ENCODE measurements at places on chromosomes 16 and 17.

DNA sequence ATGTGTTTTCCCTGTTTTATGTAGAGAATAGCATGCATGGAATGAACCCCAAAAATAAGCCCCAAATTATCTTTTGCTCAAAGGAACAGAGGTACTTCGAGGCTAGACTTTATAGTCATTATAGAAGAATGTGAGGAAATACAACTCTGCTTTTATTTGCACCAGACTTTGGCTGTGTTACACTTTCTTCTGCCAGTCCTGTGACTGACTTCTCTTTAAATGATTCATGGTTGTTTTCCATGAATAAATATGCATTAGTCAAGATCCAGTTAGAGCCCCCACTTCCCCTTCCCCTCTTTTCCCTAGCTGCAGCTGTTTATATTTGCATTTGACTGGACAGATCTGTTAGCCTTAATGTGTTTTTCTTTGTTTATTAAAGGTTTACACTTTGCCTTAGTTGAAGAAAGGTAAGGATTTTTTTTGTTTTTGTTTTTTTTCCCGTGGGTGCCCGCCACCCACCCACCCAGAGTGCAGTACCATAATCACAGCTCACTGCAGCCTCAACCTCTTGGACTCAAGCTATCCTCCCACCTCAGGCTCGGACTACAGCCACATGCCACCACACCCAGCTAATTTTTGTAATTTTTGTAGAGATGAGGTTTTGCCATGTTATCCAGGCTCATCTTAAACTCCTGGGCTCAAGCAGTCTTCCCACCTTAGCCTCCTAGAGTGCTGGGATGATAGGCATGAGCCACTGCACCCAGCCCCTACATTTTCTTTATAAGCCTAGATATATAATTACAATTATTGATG is 152.6 kb downstream of the CYB561 start:
- no peak for DNase-seq

- no peak for DNase-seq
Observed at GRCh38 chr16:59909262-59909661, 1175.1 kb upstream of the GOT2 start.

DNA sequence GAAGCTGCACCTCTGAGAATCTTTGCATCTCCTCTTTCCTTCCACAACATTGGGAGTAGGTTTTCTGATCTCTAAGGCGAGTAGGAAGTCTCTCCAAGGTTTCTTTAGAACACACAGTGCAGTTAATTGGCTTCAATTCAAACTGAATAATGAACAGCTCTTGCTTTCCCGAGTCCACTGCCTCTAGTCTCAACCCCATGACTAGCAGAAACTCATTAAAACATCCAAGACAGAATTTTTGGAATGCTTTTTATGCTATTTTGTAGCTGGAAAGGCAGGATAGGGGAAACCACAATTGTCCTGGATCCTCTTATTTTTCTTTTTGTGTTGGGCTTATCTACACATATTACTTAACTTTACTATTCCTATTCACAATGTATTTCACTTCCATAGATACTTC is 206.6 kb downstream of the CDH8 start:
- DNase-seq, result no peak

- DNase-seq, result peak; percentile 97
Observed at GRCh38 chr16:19245326-19245925, 40.1 kb upstream of the CLEC19A start.

GRCh38 chr17:48100591-48101011 is 677 bp downstream of the CBX1 start:
- peak; percentile 70 for DNase-seq

GRCh38 chr17:82390860-82391435 is 19.4 kb downstream of the UTS2R start:
- DNase-seq, result no peak

- no peak for DNase-seq
Observed at GRCh38 chr17:50631195-50631907, 3.3 kb upstream of the ABCC3 start.

DNA sequence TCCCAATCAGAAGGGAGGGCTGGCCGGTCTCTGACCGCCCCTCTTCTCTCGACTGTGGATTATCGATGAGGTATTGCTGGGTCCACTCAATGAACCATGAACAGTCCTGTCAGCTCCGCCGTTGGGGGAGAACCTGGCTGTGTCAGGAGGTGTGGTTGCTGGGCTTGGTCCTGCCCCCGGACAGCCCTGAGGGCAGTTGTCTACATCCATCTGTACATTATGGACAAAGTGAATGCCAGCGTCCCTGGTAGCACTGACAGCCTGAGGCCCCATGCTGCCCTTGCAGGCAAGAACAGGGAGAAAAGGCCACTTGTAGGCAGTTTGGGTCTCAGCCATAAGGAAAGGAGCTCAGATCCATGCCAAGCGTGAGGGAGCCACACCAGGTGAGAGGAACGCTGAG is 38.9 kb downstream of the ST3GAL2 start:
- DNase-seq, result no peak

GRCh38 chr16:29675811-29676643 is 3.0 kb upstream of the QPRT start:
- DNase-seq, result no peak

GRCh38 chr17:9763643-9764042 is 27.7 kb downstream of the DHRS7C start:
- no peak for DNase-seq

- no peak for DNase-seq
Observed at GRCh38 chr17:80070375-80071115, 30.8 kb upstream of the GAA start.

DNA sequence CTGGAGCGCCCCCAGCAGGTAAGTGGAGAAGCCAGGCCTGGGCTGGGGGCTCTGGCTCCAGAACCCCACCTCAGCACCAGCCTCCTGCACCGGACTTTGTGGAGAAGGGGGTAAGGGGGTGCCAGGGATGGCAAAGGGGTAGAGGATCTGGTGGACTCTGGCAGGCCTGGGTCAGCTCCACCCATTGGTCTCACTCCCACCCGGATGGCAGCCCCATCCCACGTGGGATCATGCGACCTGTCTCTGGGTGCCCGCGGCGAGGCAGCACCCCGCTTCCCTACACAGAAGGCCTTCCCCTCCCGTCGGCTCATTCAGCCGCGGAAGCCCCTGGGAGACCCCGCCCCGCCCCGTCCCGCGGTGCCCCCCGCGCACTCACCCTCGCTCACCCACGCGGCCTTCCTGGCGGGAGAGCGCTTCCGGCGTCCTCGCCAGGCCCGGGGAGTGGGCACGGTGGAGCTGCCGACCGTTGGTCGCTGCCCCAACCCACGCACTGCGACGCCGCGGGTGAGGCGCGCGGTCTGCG is 498 bp upstream of the PLEKHG4 start:
- no peak for DNase-seq

DNA sequence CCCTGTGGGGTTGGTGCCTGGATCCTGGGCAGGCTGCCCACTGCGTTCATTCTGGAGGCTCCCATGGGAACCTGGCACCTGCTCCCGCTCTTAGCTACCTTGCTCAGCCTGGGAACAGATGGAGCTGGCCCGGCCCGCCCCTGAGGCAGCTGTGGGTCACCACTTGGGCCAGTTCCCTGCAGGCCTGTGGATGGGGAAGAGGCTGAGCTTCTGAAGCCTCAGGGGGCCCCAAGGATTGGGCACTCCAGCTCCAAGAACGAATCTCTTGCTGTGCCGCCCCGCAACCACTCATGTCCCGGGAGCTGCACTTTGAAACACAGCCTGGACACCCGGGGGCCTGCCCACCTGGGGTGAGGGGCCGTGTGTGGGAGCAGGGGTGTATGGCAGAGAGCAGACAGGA is 37.7 kb downstream of the BAHCC1 start:
- DNase-seq, result peak; percentile 96

DNA sequence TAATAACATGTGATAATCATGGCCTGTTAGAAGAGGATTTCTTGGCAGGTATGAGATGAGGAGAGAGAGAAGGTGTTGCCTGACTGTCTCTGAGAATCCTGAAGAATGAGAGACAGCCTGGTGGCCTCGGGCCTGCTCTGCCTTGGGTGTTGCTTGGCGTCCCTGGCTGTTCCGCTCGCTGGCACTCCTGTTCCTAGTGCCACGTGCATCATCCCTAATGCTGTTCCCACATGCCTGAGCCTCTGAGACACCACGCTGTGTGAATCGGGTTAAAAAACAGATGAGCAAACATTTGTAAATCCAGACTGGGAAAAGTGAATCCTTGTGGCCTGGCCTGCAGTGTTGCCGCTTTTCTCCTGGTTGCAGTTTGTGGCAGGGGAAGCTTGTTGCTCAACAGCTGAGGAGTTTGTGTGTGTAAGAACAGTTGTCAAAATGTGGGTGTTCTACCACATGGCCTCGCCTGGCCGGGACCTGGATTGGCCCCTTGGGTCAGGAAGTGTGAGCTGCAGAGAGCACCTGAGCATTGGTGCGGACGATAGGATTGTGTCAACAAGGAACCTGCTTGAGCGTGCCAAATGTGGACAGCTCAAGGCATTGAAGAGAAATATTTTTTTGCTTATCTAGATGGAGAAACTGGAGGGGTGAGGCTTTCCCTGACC is 22.0 kb downstream of the UBN1 start:
- DNase-seq, result no peak

- no peak for DNase-seq
Observed at GRCh38 chr16:14629612-14629918, 495 bp downstream of the PARN start.

GRCh38 chr16:66569827-66570405 is 3.7 kb downstream of the CMTM1 start:
- no peak for DNase-seq

GRCh38 chr16:84448444-84448843 is 56.0 kb downstream of the MEAK7 start:
- no peak for DNase-seq

- peak; percentile 37 for DNase-seq
Observed at GRCh38 chr17:7834542-7834956, 532 bp downstream of the KDM6B start.

DNA sequence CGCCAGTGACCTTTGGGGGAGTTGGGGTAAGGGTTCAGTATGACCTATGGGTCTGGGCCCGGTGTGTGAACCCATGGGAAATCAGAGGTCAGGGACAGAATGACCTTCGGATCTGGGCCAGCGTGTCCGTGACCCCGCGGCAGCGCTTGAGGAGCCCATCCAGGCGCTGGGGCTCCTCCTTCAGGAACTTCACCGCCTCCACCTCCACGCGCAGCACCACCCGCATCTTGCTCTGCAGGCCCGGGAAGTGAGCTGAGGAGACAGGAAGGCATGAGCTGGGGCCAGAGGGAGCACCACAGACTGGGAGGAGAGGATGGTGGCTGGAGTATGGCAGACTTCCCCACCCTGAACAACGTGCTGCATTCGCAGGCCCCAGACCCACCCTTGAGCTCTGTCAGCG is 53.4 kb downstream of the SRCIN1 start:
- no peak for DNase-seq

DNA sequence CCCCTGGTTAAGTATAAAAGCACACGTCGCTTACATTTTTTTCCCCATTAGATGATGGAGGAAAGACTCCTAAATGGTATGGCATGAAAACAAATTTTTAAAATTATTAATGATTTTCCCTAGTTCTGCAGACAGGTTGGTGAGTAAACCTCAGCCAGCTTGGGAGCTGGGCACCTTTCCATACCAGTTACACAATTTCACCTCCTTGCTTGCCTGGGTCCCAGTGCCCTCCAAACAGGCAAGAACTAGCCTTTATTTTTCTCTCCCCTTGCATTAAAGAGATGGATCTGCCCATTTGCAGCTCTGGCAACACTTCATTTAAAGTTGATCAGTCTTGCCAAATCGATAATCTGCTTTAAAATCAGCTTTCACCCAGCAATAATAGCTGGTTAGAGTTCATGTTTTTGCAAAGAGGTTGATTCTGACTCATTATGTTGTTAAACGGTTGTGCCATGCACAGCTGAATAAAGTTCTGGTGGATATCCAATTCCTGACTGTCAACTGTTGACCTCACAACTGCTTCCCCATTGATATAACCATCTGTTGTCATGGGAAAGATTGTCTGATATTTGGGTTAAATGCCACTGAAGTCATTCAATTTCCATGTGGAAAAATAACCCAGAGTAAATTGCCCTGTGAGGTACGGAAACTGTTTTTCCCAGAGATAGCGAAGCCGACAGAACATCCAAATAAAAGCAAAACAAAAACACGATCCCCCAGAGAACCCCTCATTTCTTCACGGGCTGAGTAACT is 1.3 kb downstream of the C17orf58 start:
- DNase-seq, result peak; percentile 35

- peak; percentile 70 for DNase-seq
Observed at GRCh38 chr16:57639172-57639887, 10.9 kb downstream of the ADGRG1 start.

GRCh38 chr16:66069587-66069986 is 296.9 kb upstream of the CDH5 start:
- no peak for DNase-seq

DNA sequence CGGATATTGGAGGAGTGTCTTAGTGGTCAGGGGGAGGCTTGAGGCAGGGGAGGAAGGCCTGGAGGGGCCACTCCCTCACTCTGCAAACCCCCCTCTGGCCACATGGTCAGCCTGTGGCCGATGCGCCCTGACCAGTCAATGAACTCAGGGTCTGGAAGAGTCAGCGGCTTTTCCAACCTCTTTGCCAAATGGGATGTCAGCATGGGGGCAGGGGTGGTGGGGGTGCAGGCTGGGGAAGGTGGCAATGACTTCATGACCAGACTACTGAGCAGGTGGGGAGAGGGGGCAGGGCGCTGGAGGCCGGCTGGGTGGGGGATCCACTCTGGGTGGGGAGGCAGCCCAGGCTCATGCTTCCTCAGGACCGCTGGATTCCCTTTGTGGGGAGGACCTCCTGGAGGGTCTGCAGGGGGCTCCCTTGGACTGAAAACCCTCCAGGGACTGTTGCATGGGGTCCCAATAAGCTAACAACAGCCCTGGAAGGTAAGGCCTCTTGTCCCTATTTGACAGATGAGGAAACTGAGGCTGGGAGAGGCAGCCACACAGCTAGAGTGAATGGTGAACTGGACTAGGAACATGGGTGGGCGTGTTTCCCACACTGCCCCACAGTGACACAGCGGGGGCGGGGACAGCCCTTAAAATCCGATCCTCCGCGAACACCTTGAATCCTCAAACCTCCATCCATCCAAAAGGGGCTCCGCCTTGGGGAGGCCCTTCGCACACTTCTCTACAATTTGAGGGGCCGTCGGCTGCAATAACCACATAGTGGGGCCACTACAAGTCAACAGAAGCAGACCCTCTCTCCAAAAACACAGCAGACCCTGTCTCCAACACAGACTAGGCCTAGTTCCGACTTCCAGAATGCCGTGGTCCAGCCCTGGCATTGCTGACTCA is 81.0 kb upstream of the TOB1 start:
- DNase-seq, result no peak

GRCh38 chr16:67563708-67564468 is 1.6 kb downstream of the CTCF start:
- DNase-seq, result peak; percentile 7

GRCh38 chr16:53094013-53094630 is 39.3 kb downstream of the CHD9 start:
- DNase-seq, result peak; percentile 77

DNA sequence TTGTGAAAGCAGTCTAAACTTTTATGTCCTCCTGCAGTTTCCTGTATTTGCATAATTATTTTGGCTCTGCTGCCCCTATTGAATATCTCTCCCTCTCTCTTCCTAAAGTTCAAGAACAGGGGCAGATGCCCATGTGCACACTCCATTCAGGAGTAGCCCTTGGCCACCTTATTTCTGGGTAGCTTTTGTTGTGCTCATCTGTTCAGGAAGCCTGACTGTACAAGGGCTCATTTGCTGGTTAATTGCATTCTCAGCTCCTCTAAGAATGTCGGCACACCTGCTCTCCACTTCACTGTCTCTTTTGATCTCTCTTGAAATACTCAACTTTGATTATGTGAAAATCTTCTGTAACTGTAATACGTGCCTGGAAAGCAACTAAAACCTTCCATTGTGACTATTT is 1378.8 kb upstream of the CDH8 start:
- peak; percentile 7 for DNase-seq

Data from NCI-H345 (cell line).